ENCODE measurements at places on chromosomes 7 and 10.

GRCh38 chr10:8726779-8727084, 672.2 kb downstream of the GATA3 start:
- DNase-seq: no peak

GRCh38 chr10:129850316-129850715, 113.8 kb downstream of the EBF3 start:
- DNase-seq: no peak

DNA sequence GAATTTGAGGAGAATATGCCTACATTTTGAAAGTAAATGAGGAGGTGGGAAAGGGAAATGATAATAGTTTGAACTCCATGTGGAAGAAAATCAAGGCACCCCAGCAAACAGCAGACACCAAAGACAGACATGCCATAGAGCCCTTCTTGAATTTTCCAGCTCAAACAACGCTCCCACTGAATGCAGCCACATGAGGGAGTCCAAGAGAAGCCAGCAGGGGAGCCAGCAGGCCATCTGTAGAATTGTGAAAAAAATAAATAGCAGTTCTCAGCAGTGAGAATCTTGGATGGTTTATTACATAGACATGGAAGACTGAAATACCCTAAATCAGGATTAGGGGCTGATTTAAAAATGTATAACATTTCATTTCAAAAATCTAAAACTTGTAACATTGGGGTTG, 1567.3 kb upstream of the LRRTM3 start:
- no peak for DNase-seq

DNA sequence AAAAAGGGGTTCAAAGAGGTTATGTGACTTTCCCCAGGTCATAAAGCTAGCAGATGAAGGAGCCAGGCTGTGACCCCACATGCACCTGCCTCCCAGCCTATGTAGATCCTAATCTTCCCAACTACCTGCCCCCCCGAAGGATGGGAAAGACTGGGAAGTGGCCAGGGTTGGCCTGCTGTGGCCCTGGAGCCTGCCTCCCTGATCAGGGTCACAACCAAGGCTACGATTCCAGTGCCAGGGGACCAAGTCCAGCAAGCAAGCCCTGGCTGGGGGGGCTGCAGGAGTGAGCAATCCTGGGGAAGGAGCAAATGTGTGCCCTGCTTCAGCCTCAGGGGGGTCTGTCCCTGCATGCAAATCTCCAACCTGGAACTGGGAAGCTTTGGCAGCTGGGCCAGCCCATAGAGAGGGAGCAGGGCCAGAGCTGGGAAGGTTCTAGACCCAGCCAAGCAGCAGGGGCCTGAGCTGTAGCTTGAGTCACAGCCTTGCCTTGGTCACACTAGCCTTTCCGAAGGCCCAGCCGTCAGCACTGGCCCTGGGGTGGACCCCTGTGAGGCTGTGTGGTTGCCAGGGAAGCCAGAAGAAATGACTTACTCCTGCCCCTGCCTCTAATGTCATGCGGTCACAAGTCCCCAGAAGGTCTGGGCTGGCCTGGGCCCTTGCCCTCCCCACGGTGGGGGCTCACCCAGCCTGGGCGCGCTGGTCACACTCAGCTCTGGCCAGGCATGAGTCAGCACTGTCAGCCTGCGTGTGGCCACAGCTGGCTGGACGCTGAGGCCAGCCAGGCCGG, 96.4 kb upstream of the ZMIZ1 start:
- DNase-seq: no peak

- no peak for DNase-seq
Measured at GRCh38 chr7:39624935-39625694, 1.7 kb downstream of the RALA start.

GRCh38 chr7:42068554-42069280, 168.3 kb downstream of the GLI3 start:
- no peak for DNase-seq

GRCh38 chr7:46157404-46157803, 236.3 kb upstream of the IGFBP3 start:
- DNase-seq: no peak

- DNase-seq: no peak
Measured at GRCh38 chr7:140390466-140391190, 7.7 kb downstream of the SLC37A3 start.

- DNase-seq: no peak
Measured at GRCh38 chr7:44101966-44102845, 1.9 kb upstream of the AEBP1 start.

- no peak for DNase-seq
Measured at GRCh38 chr10:79310911-79311573, 36.2 kb upstream of the PPIF start.

GRCh38 chr7:19715499-19715898, 6.7 kb upstream of the POLR1F start:
- no peak for DNase-seq

- no peak for DNase-seq
Measured at GRCh38 chr7:27705200-27705594, 34.8 kb upstream of the TAX1BP1 start.

DNA sequence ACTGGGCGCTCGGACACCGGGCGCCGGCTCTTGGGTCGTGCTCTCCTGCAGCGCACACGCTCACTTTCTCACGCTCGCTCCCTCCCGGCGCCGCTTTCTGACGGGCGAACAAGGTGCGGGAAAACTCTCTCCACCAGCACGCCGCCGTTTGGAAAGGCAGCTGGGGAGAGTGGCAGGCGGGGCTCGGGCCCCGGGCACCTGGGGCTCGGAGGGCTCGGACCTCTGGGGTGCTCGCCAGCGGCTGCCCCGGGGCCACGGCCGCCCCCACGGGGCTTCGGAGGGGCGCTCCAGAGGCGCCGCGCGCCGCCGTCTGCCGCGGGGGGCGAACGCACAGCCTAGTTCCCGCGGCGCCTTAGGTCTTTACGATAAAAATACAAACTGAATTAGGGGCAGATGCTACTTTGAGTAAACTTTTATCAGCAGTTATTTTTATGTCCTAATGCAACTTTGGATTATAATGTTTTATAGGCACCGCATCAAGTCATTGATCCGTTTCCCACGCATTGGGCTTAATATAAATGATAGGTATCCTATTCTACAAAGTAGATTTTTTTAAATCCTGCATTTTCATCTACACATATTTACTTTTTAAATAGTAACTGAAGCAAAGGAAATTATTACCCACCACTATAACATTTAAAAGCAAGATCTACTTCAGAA, 535 bp upstream of the EPC1 start:
- DNase-seq: no peak

GRCh38 chr10:130336617-130337304, 200.6 kb downstream of the GLRX3 start:
- no peak for DNase-seq

DNA sequence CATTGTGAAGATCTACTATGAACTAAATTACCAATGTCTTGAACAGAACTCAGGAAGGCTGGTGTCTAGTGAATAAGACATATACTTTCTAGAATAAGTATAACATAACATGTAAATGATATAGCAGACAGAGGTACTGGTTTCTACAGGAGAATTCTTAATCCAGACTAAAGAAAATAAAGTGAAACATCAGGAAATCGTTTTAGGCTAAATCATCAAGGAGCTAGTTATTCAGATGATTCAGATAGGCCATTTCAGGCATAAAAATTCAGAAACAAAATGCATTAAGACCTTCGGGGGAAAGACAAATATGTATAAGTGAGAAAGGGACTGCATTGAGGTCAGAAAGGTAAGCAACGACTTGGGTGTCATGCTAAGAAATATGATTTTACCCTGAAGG, 170.6 kb downstream of the LRRN3 start:
- no peak for DNase-seq

GRCh38 chr7:37176079-37176478, 272.6 kb downstream of the ELMO1 start:
- no peak for DNase-seq

GRCh38 chr10:123560301-123561140, 105.6 kb upstream of the GPR26 start:
- no peak for DNase-seq

- DNase-seq: no peak
Measured at GRCh38 chr7:143085109-143085508, 33.0 kb downstream of the OR6V1 start.

- DNase-seq: no peak
Measured at GRCh38 chr10:72335394-72336258, 19.1 kb downstream of the DNAJB12 start.

DNA sequence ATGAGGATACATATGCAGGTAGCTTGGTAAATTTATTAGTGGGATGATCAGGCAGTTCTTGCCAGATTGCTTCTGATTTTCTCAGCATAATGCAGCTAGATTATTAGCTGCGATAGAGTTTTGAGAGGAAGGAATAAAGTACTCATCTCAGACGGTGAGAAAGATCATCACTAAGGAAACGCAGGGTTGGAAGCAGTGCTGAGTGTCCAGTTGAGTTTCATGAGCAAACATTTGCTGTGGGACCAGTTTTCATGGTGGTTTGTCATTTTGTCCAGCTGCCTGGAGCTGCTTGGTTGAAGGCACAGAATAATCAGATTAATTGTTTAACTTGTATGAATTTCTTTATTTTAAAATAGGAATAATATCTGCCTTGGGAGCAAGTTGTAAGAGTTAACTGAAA, 33.1 kb downstream of the RAB18 start:
- no peak for DNase-seq

DNA sequence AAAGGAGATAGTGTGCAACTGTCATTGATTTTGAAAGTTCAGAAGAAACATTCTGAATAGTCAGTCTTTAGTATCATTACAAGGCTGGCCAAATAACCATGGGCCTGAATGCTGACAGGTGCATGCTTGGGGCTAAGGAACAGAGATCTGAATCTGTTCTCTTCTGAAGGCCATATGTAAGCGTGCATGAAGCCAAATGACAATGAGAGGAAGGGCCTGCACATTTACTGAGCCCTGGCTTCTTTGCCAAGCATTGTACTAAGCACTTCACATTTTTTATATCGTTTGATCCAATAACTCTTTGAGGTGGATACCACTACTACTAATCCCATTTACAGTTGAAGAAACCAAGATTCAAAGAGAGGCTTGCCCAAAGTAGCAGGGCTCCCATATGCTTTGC, 22.5 kb upstream of the TIAL1 start:
- no peak for DNase-seq

- DNase-seq: no peak
Measured at GRCh38 chr7:130037703-130038102, 13.5 kb downstream of the ZC3HC1 start.

- DNase-seq: peak; percentile 8
Measured at GRCh38 chr10:12214763-12215218, 18.8 kb downstream of the CDC123 start.

- no peak for DNase-seq
Measured at GRCh38 chr7:64892116-64892515, 11.0 kb upstream of the ZNF273 start.

DNA sequence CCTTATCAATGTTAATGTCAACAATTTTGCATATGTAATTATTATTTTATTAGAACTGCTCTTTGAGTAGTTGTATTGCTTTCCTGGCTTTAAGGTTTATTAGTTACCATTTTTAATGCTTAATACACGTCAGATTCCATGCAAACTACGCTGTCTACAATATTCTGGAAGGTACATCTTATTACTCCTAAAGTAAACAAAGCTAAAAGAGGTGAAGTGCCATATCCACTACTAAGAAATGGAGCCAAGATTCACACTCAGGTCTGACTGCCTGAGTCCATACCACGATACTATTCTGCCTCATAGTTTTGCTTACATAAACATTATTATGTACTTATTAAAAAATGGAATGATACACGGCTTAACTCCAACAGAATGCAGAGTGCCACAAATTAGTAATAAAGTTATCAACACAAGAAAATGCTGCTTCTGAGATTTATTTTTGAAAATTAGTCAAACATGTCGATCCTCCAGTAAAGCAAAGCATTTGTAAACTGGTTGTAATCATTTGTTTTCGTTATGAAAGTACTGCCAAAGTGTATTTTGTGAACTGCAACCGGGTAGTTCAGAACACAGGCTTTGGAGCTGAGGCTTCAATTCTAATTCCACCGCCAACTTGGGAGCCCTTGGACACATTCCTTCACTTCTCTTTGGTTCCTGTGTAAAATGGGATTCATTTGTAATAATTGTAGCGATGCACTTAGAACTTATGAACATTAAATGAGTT, 1.1 kb upstream of the DMTF1 start:
- no peak for DNase-seq

DNA sequence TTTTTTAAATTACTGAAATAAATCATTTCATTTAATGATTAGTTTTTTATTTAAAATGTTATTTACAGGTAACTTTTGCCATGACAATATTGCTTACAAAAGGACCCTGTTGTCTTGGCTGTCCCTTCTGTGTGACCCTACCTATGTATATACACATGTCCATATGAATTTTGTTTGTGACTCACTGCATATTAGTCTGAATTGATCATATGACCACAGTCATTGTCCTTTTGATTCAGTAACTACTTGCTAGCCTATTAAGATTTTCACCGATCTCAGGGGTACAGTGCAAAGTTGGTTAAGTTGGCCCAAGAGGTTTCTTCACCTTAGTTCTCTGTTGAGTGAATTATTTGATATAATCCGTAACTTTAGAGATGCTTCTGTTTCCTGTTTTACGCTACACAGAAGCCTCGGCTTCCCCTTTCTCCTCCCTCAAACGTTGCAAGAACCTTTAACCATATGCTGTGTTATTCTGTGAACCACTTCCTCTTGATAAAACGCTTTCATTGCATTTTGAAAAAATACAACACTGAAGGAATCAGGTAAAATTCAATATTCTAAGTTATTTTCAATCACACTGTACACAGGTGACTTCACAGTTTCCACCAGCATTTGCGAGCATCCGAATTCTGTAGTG, 43.9 kb downstream of the APBB1IP start:
- no peak for DNase-seq

DNA sequence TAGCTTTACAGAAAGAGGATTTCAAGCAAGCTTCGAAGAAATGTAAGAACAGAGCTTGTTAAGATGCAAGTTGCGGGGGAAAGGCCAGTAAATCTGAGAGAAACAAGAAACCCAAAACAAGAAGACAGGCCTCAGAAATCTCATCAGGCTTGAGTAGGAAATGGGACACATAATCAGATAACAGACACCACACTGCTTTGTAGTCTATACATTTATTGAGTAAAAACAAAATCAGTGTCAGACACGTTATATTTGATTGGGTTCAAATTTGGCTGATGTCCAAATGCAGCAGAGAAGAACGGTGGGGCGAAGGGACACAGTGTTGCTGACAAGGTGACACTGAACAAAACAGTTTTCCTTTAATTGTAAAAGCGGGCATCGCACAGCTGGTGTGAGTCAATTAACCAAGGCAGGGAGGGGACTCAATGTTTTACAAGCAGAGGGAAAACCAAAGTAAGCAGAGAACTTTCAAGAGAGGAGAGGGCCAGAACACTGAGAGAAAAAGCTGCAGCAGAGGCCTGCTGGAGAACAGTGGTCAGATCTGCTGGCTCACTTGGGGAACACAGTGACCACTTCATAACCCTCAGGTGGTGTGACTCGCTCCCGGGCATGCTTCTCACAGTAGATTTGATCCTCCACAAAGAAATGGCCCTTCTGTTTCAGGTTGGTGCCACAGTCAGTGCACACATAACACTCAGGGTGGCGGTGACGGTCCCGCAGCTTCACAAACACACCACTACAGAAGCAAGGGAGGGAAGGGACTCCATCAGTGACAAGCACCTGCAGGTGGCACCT, 43.5 kb downstream of the ACSM6 start:
- no peak for DNase-seq
